ENCODE measurements at places on chromosomes 1 and 21.

DNA sequence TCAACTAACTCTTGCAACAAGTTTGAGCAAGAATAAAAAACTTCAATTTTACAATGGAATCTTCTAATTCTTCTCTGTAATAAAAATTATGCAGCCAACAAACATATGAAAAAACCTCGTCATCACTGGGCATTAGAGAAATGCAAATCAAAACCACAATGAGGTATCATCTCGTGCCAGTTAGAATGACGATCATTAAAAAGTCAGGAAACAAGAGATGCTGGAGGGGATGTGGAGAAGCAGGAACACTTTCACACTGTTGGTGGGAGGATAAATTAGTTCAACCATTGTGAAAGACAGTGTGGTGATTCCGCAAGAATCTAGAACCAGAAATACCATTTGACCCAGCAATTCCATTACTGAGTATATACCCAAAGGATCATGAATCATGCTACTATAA lies 327.5 kb upstream of the LYPLAL1 start:
- no peak for DNase-seq

- DNase-seq, result no peak
These were observed 16.9 kb downstream of the PTPRF start for GRCh38 chr1:43547538-43548072.

- DNase-seq, result no peak
These were observed 447 bp downstream of the RUNX3 start for GRCh38 chr1:24929398-24930259.

DNA sequence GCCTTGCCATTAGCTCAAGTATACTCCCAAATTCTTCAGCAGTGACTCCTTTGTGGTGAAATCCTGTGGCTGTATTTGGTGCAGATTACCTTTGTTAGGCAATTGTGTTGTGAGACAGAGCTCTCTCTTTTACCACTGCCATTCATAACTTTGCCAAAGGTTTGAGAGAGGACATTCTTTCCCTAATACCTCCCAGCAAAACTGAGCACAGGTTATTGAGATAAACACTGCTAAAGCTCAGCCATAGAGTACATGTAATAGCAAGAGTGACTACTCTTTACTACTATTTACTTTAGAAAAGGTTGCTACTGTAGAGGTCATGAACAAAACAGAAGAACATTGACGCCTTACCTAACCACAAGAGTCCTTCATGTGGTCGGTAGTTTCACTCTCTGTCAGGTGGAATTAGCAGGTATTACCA lies 514.0 kb upstream of the ADAMTS5 start:
- DNase-seq, result no peak

- no peak for DNase-seq
These were observed 423.5 kb downstream of the OMA1 start for GRCh38 chr1:58123051-58123450.

DNA sequence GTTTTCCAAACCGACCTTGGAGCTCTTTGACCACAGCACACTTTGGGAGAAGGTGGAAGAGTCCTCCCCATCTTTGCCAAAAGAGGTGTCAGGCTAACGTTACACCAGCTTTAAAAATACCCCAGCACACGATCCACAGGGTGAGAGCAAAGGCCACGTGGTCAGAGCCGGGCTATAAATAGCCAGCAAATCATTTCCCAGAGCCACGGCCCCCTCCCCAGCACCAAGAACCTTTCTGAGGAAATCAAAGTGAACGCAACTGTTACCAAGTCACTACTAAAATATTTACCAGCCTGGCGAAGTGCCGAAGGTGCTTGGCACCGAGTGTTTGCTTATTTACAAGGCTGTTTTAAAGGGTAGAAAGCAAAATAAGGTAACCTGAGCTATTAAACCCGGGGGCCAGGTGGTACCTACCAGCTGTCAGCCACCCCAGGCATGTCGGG lies 72.4 kb downstream of the CASZ1 start:
- no peak for DNase-seq

DNA sequence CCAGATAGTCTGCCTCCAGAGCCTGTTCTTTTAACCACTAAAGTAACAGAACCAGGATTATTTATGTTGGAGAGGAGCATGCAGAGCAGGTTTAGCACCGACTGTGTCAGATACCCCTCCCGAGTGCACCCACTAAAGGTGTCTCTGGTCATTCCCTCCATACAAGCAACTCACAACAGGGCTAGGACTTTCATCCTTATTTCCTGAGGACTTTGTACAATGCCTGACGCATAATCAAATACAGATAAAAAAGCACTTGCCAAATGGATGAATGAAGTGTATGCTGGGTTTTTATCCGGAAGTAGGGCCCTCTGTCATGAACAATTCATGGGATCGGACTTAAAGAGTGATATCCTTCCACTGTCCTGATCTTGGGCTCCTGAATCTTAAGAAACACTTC lies 26.0 kb downstream of the RPL5 start:
- DNase-seq, result no peak

DNA sequence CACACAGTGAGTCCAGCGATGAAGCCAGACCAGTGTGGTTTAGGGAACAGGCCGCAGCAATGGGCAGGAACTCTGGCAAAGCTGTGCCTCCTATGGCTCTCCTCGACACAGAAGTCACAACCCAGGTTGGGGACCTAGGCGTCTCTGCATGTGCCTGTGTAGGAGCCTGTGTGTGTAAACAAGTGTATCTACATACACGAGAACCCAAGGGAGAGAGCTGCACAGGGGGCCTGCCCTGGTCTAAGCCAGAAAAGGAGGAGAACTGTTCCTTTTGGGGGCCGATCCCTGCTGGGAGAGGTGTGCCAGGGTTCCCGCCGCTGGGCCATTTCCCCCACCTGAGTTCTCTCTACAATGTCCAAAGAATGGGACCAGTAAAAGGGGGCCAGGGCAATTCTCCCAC lies 56.0 kb downstream of the CD247 start:
- no peak for DNase-seq

DNA sequence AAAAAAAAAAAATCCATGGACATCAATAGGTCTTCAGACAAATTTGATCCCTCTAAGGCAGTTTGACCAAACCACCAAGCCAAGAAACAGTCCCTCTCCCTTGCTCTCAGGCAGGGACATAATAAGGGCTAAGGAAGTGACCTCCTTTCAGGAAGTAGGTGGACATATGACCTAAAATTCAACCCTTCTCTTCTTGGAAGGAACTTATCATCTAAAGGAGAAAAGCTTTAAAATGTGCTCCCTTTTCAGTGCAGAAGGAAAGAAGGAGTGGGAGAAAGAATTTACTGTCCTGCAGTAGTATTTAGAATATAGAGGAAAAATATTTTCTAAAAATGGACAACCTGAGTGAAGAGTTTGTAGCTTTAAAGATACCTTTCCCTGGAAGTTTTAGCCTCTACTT lies 118.1 kb downstream of the DTL start:
- no peak for DNase-seq

DNA sequence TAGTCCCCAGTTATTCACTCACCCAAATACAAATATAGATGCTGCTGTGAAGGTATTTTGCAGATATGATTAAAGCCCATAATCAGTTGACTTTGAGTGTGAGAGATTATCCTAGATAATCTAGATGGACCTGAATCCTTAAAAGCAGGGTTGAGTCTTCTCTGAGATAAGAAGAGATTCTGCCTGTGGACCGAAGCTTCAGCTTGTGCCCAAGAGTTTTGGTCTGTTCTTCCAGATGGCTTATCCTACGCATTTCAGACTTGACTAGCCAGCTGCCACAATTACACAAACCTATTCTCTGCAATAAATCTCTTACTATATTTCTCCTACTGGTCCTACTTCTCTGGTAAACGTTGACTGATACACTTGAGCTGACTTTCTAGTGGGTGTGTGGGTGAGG lies 145.1 kb downstream of the KCNJ6 start:
- no peak for DNase-seq

GRCh38 chr1:18735224-18735997 lies 104.8 kb downstream of the PAX7 start:
- no peak for DNase-seq

GRCh38 chr1:215402147-215402546 lies 165.0 kb upstream of the KCTD3 start:
- DNase-seq, result no peak

GRCh38 chr1:32767156-32767555 lies 50.0 kb downstream of the YARS1 start:
- DNase-seq, result no peak

DNA sequence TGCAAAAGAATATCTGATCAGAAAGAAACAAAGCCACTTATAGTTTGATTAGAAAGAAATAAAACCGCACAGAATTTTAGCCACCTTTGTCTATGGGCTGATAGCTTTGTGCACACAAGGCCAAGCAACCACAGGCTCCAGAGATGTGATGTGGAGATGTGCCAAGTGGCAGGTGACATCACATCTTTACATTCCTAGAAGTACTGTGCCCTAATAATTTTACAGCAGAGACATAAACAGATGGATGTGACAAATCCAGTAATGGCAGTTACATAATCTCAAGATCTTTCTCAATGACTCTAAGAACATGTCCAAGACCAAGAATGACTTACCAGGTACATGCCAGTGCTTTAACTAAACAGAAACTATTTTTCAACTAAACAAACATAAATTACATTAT lies 159.5 kb downstream of the LTN1 start:
- DNase-seq, result no peak

DNA sequence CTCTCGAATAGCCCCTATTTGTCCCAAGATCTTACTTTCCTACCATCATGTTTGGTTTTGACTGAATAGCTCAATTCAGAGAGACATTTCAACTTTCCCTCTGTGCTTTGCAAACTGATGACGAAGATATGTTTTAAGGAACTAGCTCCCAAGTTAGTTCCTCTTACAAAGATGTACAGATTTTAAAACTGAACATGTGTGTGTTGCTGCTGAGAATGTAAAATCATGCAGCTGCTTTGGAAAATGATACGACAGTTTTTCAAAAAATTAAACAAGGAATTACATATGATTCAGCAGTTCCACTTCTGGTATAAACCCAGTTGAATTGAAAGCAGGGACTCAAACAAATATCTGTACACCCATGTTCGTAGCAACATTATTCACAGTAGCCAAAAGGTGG lies 33.6 kb downstream of the KIF26B start:
- DNase-seq, result no peak

GRCh38 chr1:116564426-116564825 lies 6.4 kb downstream of the CD58 start:
- DNase-seq, result no peak

- no peak for DNase-seq
These were observed 49.8 kb upstream of the OLIG2 start for GRCh38 chr21:32975811-32976431.

DNA sequence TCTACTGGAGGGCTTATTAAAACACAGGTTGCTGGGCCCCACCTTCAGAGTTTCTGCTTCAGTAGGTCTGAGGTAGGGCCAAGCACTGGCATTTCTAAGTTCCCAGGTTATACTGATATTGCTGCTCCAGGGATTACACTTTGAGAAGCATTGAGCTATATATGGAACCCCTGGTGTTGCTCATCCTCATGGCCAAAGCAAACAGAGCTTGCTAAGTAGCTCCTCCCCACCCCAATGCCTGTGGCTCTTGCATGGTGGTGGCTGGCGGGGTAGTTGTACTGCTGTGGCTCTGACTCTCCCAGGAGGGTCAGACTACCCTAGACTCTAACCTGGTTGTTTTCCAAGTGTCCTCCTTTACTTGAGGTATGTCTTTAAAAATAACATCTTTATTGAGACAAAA lies 143.6 kb downstream of the SPATA46 start:
- DNase-seq, result no peak

DNA sequence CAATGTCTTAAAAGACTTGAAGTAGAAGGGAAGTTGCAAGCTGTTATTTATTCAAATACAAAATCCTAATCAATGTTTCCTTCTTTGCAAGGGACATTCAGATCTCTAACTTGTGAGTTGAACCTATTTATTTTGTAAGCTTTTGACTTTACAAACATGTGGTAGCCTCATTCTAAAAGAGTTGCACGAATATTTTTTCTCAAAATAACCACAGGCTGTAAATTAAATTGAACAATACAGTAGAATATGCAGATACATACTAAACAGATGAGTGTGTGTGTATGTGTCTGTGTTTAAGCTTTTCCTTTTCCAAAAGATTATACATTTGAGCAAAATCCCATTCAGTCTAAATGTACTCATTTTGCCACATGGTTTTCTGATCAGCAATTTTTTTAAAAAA lies 4.8 kb upstream of the DYNLT5 start:
- no peak for DNase-seq

- no peak for DNase-seq
These were observed 72.0 kb downstream of the SLC66A1 start for GRCh38 chr1:19384113-19384512.

GRCh38 chr1:47794081-47794480 lies 203.1 kb downstream of the TRABD2B start:
- DNase-seq, result no peak

- no peak for DNase-seq
These were observed 12.5 kb upstream of the TADA1 start for GRCh38 chr1:166888373-166889111.

DNA sequence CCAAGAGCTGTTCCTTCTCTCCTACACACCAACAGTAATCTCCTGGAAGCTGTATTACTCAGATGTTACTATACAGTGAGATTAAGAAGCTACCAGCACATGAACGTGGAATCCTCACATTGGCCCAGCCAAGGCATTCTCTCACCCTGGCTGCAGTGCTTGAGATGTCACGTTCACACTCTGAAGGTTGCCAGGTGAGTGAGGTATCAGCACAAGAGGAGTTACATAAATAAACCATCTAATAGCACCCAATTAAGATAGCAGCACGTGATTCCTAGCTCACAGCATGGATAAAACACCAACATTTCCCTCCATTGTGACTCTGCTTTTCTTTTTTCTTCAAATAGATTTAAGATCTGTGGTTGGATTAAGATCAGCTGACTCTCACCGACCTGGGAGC lies 182.8 kb downstream of the PLPP3 start:
- DNase-seq, result no peak

- DNase-seq, result no peak
These were observed 940 bp downstream of the SOX13 start for GRCh38 chr1:204073837-204074273.

DNA sequence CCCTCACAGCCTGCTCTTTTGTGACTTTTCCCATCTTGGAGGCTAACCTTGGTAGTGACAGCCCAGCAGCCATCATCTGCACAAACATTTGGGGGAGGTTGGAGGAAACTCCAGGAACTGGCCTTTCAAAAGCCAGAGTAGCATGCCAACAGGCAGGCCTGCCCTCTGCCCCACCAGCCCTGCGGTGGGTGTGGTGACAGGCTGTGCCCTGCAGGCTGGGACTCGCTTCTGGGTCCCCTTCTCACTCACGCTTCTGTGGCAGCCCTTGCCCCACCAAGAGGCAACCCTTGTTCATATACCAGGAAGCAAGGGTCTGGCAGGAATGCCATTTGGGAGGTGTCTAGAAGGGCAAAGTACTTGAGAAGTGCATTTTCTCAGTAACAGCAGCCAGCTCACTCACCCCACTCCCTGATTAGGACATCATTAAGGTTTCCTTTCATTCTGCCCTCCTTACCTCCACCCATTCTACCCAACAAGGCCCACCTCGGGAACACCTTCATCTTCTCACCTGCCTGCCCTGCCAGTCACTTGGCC lies 20.8 kb upstream of the FAM3B start:
- DNase-seq, result no peak

All from NCI-H1436 treated with DMSO at 0.1 percent for 48 hours (cell line).